Activated CD4-positive, alpha-beta T cell treated with anti-CD3 and anti-CD28 coated beads, Interleukin-2, amount 10 ng/mL, durations not matched to agents 7 days and 5 days (primary cell): ENCODE measurements at places on chromosomes 11 and 22.

GRCh38 chr11:4664786-4665185 lies 21.0 kb downstream of the OR51E1 start:
- H3K4me1 ChIP-seq: no peaks in the 10 kb centered on the region
- DNase-seq: no peak
- no peaks in the 10 kb centered on the region for H3K36me3 ChIP-seq
- peaks cover 18% of the 10 kb centered on the region for H3K27me3 ChIP-seq
- no peak overlapping the region for H3K4me3 ChIP-seq

DNA sequence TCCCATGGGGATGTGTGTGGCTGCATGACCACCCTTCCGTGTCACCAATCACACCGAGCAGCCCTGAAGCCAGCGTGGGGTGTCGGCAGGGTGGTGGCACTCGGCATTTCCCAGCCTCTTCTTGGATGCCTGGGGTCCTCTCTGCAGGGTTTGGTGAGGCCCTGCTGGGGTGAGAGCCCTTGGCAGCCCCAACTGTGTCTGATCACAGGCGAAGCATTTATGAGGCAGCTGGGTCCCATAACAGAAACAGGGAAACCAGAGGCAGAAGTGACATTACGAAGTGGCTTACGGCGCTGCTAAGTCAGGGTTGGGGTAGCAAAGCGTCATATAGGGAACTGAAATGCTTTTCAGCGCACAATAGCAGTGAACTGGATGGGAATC lies 92.3 kb upstream of the SEPTIN5 start:
- no peak overlapping the region for H3K4me3 ChIP-seq
- H3K27me3 ChIP-seq: no peaks in the 10 kb centered on the region
- DNase-seq: no peak
- H3K4me1 ChIP-seq: peaks cover 16% of the 10 kb centered on the region

DNA sequence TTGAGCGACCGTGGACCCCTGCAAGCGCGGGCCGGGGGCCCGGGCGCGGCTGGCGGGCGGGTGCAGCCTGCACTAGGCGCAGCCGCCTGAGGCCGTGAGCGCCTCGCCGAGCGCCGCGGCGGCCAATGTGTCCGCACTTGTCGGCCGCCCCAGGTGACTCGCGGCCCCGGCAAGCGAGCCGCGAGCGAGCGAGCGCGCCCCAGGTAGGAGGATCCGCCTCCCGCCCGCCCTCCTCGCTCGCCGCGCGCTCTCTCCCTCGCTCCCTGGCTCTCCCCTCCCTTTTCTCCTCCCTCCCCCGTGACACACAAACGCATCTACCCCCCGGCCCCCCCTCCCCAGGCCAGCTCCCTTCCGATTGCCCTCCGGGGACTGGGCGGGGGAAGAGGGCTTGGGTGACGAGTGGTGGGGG lies at the start of gene WNT7B:
TSS of gene WNT7B (minus strand) at position 160 of the 409 bp plus-strand sequence. CDS start 408 bp downstream, outside the sequence.
- no peaks in the 10 kb centered on the region for H3K36me3 ChIP-seq
- peaks cover 43% of the 10 kb centered on the region for H3K27me3 ChIP-seq
- H3K4me3 ChIP-seq: no peak within 1 kb of the TSS
- peaks cover 6% of the 10 kb centered on the region for H3K4me1 ChIP-seq

DNA sequence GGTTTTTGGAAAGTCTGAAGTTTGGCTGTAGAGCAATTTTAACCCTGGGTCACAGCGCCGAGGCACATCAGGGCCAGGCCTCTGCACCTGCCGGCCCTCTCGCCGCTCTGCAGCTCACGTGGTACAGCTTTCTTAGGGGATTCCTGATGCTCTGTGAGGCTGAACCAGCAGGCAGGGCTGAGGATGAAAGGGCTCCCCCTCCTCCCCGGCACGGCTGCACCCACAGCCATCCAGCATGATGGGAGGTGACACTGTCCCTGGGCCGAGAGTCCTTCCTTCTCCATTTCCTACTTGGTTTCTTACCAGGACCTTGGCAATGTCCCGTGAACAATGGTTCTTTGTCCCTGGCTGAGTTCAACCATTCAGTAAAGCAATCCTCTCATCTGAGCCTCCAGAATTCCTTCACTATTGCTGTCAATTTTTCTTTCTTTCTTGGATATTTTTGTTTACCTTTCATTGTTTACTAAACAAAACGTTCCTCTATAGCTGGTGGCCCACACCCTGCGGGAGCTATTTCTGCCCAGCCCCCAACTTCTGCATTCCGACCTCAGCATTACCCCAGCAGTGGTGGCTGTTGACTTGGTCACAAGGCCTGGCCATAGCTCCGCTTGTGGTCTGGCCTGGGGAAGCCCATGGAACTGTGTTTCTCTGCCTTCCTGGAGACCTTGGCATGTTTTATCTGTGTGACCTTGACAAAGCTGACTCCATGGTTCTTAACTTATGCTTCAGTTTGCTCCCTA lies 172.8 kb upstream of the B3GAT1 start:
- H3K27ac ChIP-seq: no peak overlapping the region
- peak; percentile 1 for DNase-seq
- H3K36me3 ChIP-seq: no peaks in the 10 kb centered on the region
- no peak overlapping the region for H3K4me3 ChIP-seq
- peaks cover 38% of the 10 kb centered on the region for H3K27me3 ChIP-seq

GRCh38 chr11:111871693-111872161 lies 346 bp upstream of the ALG9 start:
- peaks cover 28% of the 10 kb centered on the region for H3K4me1 ChIP-seq
- DNase-seq: no peak
- peak overlapping the region; percentile 87 for H3K27ac ChIP-seq
- peak overlapping the region; percentile 83 for H3K4me3 ChIP-seq
- no peaks in the 10 kb centered on the region for H3K27me3 ChIP-seq
- peaks cover 21% of the 10 kb centered on the region for H3K36me3 ChIP-seq

DNA sequence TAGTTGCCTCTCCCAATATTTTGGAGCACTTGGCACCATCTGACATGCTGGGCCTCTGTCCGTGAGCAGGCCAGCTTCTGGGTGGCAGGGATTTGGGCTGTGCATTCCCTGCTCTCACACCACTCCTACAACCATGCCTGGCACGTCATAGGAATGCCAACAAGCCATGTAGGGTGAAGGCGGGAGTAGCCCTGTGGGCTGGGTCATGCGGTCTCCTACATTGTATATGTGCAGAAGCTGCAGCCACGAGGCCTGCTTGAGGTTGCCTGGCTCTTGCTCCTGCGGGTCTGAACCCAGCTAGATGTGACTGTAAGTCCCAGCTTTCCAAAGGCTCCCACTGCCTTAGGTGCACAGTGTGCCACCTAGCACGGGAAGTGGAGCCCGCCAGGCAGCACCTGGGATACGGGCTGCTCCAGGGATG lies 14.5 kb downstream of the MYEOV start:
- H3K27me3 ChIP-seq: no peaks in the 10 kb centered on the region
- H3K36me3 ChIP-seq: no peaks in the 10 kb centered on the region
- peak overlapping the region; percentile 23 for H3K27ac ChIP-seq
- H3K4me3 ChIP-seq: no peak overlapping the region
- DNase-seq: no peak

- peaks cover 42% of the 10 kb centered on the region for H3K4me1 ChIP-seq
- DNase-seq: no peak
- H3K4me3 ChIP-seq: no peak overlapping the region
- H3K27me3 ChIP-seq: no peaks in the 10 kb centered on the region
- peaks cover 27% of the 10 kb centered on the region for H3K36me3 ChIP-seq
These were observed 4.2 kb downstream of the FAR1 start for GRCh38 chr11:13672576-13673210.

DNA sequence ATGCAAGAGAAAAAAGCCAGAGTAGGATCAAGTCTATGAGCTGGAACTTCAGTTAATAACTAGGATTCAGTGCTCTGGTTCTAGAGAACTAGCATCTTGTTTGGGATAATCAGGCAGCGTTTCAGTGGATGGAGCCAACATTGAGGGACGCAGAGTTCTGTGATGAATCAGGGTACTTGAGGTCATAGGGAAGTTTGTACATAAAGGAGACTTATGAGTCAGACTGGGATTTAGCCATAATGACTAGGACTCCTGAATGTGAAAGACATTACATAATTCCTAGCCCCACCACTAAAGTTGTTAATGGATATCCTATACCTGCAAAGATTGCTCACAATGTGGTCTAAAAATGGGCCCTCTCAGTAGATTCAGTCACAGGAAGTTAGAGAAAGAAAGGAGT lies 6.8 kb downstream of the SLN start:
- no peak for DNase-seq
- no peak overlapping the region for H3K27ac ChIP-seq
- no peaks in the 10 kb centered on the region for H3K36me3 ChIP-seq
- peaks cover 32% of the 10 kb centered on the region for H3K27me3 ChIP-seq
- no peak overlapping the region for H3K4me3 ChIP-seq
- no peaks in the 10 kb centered on the region for H3K4me1 ChIP-seq

DNA sequence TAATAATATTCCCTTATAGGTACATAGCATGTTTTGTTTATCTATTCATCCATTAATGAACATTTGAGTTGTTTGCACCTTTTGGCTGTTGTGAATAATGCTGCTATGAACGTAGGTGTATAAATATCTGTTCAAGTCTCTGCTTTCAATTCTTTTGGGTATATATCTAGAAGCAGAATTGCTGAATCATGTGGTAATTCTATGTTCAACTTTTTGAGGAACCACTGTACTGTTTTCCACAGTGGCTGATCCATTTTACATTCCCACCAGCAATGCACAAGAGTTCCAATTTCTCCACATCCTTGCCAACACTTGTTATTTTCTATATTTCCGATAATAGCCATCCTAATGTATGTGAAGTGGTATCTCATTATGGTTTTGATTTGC lies 51.2 kb upstream of the CWF19L2 start:
- DNase-seq: no peak
- H3K36me3 ChIP-seq: peaks cover 18% of the 10 kb centered on the region
- H3K27me3 ChIP-seq: no peaks in the 10 kb centered on the region
- H3K4me3 ChIP-seq: no peak overlapping the region

DNA sequence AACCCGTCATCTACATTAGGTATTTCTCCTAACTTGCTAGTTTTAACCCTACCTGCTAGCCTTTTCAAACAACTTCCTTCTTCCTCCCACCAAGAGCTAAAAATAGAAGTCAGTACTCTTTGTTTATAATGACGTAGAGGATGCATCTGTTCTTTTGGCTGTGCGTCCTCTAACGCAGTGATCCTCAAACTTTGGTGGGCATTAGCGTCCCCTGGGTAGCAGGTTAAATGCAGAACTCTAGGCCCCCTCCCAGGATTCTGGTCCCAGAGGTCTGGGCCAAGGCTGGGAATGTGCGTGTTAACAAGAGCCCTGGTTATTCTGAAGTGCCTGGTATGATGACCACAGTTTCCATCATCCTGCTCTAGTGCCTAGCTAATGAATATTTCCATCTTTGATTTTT lies 67.6 kb downstream of the BARX2 start:
- H3K4me1 ChIP-seq: peaks cover 8% of the 10 kb centered on the region
- H3K4me3 ChIP-seq: no peak overlapping the region
- H3K27me3 ChIP-seq: no peaks in the 10 kb centered on the region
- no peak for DNase-seq

DNA sequence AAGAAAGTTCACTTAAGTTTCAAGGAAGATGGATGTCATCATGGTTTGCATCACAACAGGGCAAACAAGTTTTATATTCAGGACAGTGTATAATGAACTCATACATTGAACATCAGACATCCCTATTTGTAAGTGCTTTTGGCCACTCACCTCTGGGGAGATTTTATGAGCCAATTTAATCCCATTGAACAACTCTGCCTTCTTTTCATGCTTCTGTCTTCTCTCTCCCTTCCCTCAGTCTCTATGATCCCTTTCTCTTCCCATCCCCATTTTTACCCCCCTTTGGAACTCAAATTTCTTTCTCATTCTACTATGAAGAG lies 234.3 kb upstream of the POU2AF2 start:
- H3K27ac ChIP-seq: no peak overlapping the region
- H3K27me3 ChIP-seq: peaks cover 2% of the 10 kb centered on the region
- no peak for DNase-seq

GRCh38 chr11:71251761-71252268 lies 562 bp downstream of the SHANK2 start:
- no peak overlapping the region for H3K4me3 ChIP-seq
- no peaks in the 10 kb centered on the region for H3K36me3 ChIP-seq
- peaks cover 39% of the 10 kb centered on the region for H3K27me3 ChIP-seq

DNA sequence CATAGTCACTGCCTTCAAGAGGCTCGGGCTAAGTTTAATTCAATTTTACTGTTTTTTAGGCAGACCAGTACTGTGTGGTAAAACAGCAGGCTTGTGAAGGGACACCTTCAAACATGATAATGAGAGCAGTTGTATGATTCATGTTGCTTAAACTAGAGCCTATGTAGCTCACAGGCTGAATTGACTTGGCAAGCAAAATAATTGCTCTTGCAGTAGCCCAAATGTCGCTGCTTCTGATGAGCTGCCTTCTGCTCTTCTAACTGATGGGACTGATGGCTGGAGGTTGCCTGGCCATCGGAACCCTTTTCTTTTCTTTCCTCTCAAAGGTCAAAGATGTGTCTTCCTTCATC lies 137.6 kb downstream of the MAML2 start:
- H3K4me1 ChIP-seq: peaks cover 72% of the 10 kb centered on the region
- H3K36me3 ChIP-seq: peaks cover 29% of the 10 kb centered on the region
- no peak for DNase-seq
- H3K4me3 ChIP-seq: no peak overlapping the region
- peak overlapping the region; percentile 93 for H3K27ac ChIP-seq
- no peaks in the 10 kb centered on the region for H3K27me3 ChIP-seq

- no peak overlapping the region for H3K4me3 ChIP-seq
- H3K27ac ChIP-seq: no peak overlapping the region
- H3K36me3 ChIP-seq: no peaks in the 10 kb centered on the region
These were observed 91.6 kb downstream of the LDLRAD3 start for GRCh38 chr11:36035454-36035853.

DNA sequence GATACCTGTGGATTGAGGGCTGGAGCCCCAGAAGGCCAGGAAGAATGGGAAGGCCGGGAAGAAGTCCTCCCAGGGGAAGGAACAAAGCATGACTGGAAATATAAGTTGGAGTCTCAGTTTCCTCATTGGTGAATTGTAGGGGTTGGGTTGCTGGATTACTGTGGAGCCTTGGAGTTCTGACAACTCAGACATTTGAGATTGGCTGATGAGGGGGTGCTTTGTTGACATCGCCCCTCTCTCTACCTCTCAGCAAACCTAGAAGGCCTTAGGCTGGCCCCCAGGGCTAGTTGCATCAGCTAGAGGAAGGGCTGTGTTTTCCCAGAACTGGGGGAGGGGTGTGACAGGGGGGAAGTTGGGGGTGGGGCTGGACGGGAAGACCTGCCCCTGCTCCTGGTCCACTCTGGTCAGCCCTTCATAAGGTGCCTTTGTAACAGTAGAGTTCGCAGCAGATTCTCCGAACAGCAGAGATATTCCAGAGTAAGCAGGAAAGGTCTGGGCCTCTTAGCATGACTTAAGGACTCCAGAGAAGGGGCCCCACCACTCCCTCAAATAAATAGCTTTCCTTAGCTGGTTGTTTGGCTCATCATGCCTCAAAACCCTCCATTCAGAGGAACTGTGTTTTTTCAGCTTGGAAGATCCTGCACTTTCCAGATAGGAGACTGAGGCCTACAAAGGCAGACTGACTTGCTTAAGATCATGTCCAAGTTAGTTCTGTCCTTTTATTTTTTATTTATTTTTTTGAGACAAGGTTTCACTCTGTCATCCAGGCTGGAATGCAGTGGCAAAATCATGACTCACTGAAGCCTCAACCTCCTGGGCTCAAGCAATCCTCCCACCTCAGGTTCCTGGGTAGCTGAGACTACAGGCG lies 12.5 kb upstream of the THRSP start:
- H3K27me3 ChIP-seq: no peaks in the 10 kb centered on the region
- DNase-seq: no peak
- peaks cover 7% of the 10 kb centered on the region for H3K4me1 ChIP-seq
- no peak overlapping the region for H3K4me3 ChIP-seq
- no peak overlapping the region for H3K27ac ChIP-seq
